Endothelial cell of umbilical vein (primary cell): ENCODE measurements at places on chromosomes 3 and 15. TPM values are rescaled to one million over a fixed set of nuclear protein-coding genes. Genes with fewer than 3 reads are reported as not detected.
A peak's percentile ranks its signal among the peaks of the same experiment; 100 is the strongest.

GRCh38 chr3:140247775-140248174 lies 312.8 kb downstream of the CLSTN2 start:
- DNase-seq = no peak

- no peak for DNase-seq
Observed at GRCh38 chr3:100613721-100614390, 4.5 kb downstream of the ADGRG7 start.

DNA sequence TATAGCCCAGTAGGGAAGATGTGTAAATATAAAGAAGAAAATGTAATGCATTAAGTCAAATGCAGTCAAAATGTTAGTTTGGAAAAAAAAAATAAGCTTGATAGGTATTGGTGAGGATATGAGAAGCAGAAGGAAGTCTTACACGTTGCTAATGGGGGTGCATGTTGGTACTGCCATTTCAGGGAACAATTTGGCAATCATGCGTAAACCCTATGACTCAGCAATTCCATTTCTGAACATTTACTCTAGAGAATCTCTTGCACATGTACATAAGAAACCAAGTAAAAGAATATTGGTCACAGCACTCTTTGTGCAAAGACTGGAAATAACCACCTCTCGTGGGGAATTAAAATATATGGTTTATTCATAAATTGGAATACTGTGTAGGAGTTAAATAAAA lies 35.5 kb upstream of the TIMP4 start:
- DNase-seq = peak; percentile 34

The MKRN3 gene
- 0.18 TPM in 2 replicates for total RNA-seq

DNA sequence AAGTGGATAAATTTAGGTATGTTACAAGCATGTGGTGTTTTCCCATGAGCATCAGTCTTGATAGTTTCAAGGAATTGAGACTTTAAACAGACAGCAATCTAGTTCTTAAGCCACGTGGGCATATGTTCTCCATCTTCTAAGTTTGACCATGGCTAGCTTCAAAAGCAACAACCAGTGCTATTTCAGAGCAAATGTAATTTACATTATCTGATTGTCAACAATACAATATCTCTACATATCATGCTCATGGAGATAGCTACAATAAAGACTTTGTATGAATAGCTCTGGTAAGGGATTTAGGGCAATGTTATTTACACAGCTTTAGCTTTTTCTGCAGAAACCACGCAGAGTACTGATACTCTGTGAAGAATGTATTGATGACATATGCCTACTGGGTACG lies 38.8 kb upstream of the PDZRN3 start:
- DNase-seq = no peak

DNA sequence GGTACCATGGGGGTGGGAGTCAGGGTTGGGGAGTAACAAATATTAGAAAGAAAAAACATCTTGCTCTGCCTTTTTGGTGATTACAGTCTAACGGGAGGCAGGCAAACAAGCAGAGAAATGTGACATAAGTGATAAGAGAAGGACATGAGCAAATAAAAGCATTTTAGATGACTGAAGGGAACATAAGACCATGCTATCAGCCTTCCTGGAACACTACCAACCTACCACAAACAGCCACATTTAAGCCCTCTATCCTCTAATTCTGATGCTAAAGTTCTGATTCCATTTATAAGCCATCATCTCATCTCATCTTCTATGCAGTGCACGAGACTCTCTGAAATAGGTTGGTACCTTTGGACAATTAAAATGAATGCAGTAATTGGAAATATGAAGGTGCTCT lies 243.4 kb upstream of the P2RY1 start:
- no peak for DNase-seq

The KLHL40 gene
- total RNA-seq = not detected in 2 replicates

The ZNF620 gene
- 3.6 and 4.0 TPM in 2 replicates for total RNA-seq

The TMEM62 gene
- total RNA-seq = 17.6 and 22.2 TPM in 2 replicates

The GOLGA8T gene
- total RNA-seq = not detected in 2 replicates

The ERICH6 gene
- not detected in 2 replicates for total RNA-seq

- DNase-seq = no peak
Observed at GRCh38 chr3:138127636-138128365, 4.4 kb downstream of the A4GNT start.

DNA sequence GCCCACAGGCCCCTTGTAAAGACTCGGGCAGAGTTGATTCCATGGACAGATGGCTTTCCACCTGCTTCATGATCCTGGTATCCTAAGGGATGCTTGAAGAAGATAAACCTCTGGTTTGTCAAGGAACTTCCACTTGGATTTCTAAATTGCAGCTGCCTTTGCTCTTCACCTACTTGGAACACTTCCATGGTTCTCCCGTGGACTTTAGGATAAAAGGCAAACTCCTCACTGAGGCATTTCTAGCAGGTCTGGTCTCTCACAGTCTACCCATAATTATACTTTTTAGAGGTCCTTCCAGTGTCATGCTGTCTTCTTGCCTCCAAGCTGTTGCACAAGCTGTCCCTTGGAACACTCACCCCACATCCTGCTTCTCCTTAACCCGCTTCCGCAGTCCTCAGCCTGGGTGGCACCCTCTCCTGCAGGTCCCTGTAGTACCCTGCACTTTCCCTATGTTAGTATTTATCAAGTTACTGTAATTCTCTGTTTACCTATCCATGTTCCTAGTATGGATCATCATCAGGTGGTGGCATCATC lies 12.7 kb downstream of the TLNRD1 start:
- no peak for DNase-seq

The TBL1XR1 gene
- 146 and 152 TPM in 2 replicates for total RNA-seq

DNA sequence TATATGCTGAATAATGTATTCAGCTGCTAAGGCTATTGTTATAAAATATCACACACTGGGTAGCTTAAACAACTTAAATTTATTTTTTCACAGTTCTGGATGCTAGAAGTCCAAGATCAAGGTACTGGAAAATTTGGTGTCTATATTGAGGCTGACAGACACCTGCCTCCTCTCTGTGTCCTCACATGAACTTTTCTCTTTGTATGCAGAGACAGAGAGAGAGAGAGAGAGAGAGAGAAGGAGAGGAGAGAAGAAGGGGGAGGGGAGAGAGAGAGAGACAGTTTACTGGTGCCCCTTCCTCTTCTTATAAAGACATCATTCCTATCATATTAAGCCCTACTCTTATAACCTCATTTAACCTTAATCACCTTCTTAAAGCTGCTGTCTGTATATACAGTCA lies 320.1 kb upstream of the THBS1 start:
- DNase-seq = no peak

GRCh38 chr3:188507244-188507720 lies 353.3 kb downstream of the LPP start:
- DNase-seq = peak; percentile 83

DNA sequence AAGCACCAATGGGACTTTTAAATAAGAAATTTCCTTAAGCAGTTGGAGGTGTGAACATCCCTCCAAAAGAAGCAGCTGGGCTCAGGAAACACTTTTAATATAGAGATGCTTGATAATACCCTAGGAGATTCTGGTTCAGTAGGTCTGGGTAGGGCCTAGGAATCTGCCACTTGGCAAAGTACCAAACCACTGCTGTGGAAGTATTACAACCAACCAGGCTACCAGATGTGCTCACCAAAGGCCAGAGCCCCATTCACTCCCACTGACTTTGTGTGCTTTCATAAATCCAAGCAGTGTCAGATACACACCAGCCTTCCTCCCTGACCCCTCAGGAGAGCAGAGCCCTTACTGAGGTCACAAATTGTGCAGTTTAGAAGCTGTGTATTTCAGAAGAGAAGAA lies 162.6 kb downstream of the CCNL1 start:
- DNase-seq = no peak

The IP6K2 gene
- total RNA-seq = 72.4 and 81.8 TPM in 2 replicates

- no peak for DNase-seq
Observed at GRCh38 chr3:13647298-13648059, 98.6 kb downstream of the FBLN2 start.

DNA sequence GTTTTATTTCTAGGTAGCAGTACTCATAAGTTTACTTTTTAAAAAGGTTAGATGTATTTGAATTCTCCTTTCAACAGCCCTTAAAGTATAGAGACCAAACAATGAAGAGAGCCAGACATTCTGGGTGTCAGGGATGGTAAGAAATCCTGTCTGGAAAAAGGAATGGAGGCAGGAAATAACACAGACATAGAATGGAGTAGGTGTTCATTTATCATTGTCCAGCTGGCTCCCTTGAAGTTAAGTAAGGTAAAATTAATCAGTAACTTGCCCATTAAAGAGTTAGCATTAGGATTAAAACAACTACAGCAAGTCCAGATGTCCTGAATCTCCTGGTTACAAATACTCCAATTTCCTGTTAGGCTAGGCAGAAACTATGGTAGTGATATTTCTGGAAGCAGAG lies 13.5 kb upstream of the SUCNR1 start:
- no peak for DNase-seq

GRCh38 chr3:32452009-32452408 lies 50.6 kb downstream of the CMTM6 start:
- no peak for DNase-seq

DNA sequence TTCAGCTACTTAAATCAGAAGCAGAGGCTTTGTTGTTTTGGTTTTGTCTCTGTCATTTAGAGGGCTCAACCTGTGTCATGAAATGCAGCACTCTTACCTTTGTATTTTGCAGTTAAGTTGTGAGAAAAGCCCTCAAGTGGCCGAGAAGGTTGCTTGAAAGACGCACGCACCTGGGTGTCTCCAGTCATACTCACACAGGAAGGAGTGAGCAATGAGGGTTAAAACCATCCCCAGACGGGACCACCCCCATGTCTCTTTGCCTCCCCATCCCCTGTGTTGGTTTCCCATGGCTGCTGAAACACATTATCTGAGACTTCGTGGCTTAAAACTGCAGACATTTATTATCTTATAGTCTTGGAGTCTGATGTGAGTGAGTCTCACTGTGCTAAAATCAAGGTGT lies 376.1 kb upstream of the CFAP20DC start:
- no peak for DNase-seq

The SLC51B gene
- not detected in 2 replicates for total RNA-seq

- peak; percentile 28 for DNase-seq
Observed at GRCh38 chr15:99177679-99178078, 71.7 kb downstream of the TTC23 start.

- DNase-seq = no peak
Observed at GRCh38 chr3:56919137-56919796, 117.5 kb upstream of the ARHGEF3 start.

The TRAT1 gene
- total RNA-seq = not detected in 2 replicates

GRCh38 chr15:48720646-48721045 lies 75.1 kb upstream of the FBN1 start:
- no peak for DNase-seq

The RTF1 gene
- total RNA-seq = 36.8 and 40.6 TPM in 2 replicates

DNA sequence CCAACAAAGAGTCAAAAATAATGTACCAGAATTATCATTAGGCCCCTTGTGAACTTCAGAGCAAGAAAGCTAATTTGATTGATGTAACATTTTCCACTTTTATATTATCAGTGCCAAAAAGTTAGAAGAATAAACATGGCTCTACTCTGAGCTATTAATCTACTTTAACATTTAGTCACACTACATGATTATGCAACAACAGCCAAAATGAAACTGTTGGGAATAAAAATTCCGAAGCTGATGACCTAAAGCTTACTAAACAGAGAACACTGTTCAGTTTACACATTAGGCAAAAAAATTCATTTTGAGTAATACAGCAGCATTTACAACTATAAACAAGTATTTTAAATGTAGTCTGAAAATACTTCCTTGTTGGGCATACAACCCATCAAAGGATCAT lies 1134.1 kb downstream of the EPHA3 start:
- no peak for DNase-seq

GRCh38 chr3:133856316-133856715 lies 39.4 kb downstream of the RAB6B start:
- no peak for DNase-seq

DNA sequence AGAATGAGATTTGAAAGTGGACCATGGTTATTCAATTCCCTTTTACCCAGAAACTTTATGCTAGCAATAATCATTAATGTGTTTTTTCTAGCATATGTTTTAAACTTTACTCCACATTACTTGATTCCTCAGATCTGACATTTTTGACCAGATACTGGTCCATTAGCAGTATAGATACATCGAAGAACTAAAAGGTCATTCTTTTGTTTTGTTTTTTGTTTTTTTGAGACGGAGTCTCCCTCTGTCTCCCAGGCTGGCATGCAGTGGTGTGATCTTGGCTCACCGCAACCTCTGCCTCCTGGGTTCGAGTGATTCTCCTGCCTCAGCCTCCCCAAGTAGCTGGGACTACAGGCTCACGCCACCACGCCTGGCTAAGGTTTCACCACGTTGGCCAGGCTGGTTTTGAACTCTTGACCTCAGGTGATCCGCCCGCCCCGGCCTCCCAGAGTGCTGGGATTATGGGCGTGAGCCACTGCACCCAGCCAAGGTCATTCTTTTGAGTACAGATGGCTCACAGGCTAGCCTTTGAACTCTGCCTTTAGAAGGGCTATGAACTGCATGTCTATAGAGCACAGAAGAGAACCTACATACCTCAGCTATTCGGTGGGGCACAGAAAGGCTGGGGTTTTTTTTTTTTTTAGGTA lies 28.6 kb downstream of the CHP1 start:
- no peak for DNase-seq

DNA sequence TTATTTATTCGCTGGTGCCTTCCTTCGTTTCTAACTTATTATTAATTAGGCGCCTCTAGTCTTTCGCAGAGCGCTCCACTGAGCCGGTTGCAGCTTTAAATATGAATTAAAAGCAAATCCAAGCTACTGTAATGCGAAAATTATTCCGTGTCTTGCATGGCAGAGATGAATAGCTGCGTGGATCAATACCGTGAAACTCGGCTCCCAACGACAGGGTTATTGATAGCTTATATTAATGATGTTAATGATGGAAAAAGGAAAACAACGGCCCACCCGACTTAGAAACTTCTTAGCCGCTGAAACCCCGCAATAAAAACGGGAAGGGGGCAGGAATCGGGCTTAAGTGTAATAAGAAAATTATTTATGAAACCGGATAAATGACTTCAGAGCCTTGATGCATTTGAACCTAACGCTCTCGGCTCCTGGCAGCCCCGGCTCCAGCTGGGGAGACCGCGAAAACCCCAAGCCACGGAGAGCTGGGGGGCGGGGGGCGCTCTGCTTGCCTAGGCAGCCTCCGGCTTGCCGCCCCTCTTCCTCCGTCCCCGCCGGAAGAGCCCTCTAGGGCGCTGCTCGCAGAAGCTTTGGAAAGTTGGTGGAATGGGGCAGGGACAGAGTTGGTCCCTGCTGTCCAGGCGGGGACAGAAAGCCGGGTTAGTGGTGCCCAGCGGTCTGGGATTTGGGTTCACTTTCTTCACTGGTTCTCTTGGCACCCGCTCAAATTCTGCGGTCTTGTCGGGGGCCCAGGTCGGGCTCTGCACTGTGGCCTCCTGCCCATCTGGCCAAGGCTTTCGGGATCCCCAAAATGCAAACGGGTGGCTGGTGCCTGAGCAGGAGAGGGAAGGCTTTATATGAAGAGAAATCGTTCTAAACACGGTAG lies 7.7 kb upstream of the ONECUT1 start:
- DNase-seq = no peak

DNA sequence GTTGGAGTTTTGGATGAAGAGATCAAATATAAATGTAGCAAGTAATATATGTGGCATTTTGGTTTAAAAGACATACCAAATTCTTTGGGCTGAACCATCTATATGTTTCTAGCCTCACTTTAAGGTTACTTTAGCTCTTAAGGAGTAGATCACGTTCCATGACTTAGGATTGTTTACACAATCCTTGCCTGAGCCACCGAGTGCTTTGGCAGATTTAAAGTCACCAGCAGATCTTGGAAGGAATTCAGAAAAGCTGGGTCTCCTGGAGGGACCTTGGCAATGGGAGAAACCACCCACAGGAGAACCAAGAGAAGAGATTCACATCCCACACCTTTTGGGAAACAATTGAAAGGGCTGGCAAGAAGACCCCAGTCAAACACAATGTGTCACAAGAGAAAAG lies 54.5 kb downstream of the TM4SF18 start:
- DNase-seq = no peak
